Fibroblast of mammary gland (primary cell): ENCODE measurements at places on chromosomes 6 and 20.

DNA sequence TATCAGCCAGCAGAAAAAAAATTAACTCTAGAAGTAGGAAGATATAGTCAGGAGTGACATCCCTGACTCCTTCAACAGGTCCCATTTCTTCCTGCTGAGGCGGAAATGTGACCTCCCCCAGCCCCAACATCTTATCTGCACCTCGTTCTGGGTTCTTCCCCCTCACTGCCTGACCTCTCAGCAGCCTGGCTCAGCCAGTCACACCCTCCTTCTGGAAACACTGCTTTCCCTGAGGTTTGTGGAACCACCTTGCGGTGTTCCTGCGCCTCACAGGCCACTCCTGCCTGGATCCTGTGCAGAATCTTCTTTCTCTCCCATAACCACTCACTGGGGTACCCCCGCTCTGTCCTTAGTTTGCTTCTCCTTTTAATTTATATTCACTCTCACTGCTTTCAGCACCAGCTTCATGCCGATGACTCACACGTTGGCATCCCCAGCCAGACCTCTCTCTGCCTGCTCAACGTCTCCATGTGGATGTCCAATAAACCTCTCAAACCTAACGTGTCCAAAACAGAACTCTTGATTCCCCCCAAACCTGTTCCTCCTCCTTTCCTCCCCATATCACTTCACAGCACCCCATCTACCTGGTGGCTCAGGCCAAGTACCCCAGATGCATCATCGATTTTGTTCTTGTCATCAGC lies 222.8 kb upstream of the PLN start:
- peak; percentile 24 for DNase-seq

- DNase-seq, result no peak
These were observed 18.0 kb downstream of the SCAF8 start for GRCh38 chr6:154751011-154751800.

DNA sequence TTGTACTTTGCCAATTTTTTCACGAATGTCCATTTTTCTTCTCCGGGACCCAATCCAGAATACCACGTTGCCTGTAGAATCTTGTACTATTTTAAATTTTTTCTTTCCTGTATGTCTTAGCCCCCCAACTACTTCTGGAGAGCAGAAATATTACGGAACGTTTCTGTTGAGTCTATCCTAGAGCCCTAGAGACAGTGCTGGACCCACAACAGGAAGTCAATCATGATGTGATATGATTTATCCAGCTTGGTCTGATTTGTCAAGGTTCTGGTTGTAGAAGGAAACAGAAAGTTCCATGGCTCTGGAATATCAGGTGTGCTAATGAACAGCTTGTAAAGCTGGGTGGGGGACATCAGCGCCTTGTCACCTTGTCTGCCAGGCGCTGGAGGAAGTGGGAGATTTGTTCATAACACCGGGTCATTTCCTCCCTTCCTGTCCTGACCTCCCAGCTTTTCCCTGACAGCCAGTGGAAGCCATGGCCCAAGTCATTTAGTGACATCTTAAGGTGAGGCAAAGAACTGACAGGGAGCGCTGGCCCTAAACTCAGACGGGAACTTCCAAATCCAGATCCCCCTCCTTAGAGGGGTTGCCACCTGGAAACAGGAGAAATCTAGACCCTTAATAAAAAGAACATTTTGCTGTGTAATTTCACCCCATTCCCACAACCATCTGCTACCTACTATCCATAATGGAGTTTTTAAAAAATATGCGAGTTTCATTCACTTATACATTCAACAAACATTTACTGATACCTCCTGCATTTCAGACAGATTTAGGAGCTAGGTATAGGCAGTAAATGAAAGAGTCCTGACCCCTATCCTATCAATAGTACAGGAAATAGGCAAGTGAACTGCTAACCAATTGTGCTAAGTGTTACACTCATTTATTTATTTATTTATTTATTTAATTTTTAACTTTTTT lies 130.5 kb downstream of the ZFP64 start:
- peak; percentile 22 for DNase-seq

DNA sequence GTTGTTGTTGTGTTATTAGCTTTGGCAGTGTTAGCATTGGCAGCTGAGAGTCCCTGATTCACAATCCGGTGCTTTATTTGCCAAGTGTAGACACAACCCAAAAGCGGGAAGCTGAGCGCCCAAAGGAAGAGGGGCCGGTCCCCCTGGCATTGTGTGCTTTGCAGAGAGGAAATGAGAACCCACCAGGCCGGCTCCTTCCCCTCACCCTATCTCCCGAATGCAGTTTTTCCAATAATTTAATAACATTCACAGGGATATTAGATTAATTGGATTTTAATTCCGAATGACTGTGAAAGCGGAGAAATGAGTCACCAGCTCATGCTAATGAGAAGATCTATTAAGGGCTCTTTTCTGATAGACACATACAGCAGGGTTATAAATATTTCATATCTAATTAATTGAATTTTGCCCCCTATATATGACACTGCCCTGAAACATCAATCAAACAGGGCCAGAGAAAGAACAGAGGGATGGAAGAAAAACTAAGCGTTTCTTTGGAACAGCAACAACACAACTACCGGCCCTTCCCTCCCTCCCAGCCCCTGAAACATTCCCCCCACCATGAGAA lies 143.8 kb downstream of the MBOAT1 start:
- DNase-seq, result no peak

- peak; percentile 2 for DNase-seq
These were observed 466.3 kb upstream of the CDH4 start for GRCh38 chr20:60785785-60786184.

DNA sequence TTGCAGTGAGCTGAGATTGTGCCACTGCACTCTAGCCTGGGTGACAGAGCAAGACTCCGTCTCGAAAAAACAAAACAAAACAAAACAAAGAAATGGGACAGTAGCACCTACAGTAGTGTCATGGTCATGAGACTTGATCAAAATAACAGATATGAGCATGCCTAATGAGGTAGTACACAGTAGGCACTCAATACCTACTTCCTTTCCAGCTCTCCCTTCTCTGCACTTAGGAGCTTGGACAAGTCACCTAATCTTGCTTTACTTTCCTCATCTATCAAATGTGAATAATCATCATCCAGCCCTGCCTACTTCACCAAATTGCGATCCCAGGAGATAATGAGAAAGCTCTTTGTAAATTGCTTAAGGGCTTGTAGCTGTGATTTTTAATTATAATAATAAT lies 55.4 kb upstream of the EPB41L1 start:
- DNase-seq, result no peak

- no peak for DNase-seq
These were observed 30.3 kb upstream of the GATA5 start for GRCh38 chr20:62506087-62506486.

DNA sequence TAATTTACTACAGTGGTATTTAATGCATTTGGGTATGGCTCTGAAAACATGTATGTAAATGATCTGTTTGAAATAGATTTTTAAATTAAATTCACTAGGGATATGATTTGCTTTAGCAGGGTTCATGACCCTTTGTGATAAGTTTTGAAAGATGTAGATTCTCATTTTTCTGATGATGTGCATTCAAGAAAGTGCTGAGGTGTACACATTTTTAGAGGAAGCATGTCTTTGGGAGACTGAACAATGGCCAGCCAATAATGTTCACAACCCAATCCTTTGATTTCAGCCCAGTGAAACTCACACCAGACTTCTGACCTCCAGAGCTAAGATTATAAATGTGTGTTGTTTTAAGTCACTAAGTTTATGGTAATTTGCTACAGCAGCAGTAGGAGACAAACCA lies 71.1 kb downstream of the TMEM244 start:
- DNase-seq, result no peak

- DNase-seq, result no peak
These were observed 53.2 kb downstream of the IRF4 start for GRCh38 chr6:444653-445275.

- no peak for DNase-seq
These were observed 24.8 kb upstream of the CCND3 start for GRCh38 chr6:41966214-41966920.

- no peak for DNase-seq
These were observed 12.8 kb downstream of the UNC93A start for GRCh38 chr6:167303675-167304625.

- DNase-seq, result peak; percentile 45
These were observed 233.1 kb upstream of the ZNF217 start for GRCh38 chr20:53826597-53827291.

GRCh38 chr6:117502580-117502979 lies 20.1 kb downstream of the DCBLD1 start:
- peak; percentile 45 for DNase-seq

- DNase-seq, result no peak
These were observed 129.8 kb downstream of the SASH1 start for GRCh38 chr6:148472171-148473105.

GRCh38 chr6:11142296-11143027 lies 30.9 kb upstream of the ERVFRD-1 start:
- DNase-seq, result peak; percentile 38

DNA sequence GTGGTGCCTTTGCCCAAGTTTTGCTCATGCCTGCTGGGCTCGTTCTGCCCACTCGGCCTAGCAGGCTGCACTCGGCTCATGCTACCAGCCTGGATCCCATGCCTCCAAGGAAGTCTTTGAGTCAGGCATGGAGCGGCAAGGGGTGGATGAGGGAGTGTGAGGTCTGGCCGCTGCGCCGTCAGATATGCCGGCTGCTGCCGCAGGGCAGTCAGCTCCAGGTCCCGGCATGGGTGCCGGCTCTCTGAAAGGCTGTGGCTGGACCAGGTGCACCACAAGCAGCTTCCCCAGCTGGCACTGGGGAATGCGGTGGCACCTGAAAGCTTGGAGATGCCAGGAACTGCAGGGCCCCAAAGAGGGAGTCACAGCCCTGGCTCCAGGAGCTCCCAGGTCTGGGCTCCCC lies 75.5 kb downstream of the GPR63 start:
- DNase-seq, result no peak

GRCh38 chr20:45576995-45577394 lies 2.1 kb downstream of the WFDC8 start:
- DNase-seq, result no peak

DNA sequence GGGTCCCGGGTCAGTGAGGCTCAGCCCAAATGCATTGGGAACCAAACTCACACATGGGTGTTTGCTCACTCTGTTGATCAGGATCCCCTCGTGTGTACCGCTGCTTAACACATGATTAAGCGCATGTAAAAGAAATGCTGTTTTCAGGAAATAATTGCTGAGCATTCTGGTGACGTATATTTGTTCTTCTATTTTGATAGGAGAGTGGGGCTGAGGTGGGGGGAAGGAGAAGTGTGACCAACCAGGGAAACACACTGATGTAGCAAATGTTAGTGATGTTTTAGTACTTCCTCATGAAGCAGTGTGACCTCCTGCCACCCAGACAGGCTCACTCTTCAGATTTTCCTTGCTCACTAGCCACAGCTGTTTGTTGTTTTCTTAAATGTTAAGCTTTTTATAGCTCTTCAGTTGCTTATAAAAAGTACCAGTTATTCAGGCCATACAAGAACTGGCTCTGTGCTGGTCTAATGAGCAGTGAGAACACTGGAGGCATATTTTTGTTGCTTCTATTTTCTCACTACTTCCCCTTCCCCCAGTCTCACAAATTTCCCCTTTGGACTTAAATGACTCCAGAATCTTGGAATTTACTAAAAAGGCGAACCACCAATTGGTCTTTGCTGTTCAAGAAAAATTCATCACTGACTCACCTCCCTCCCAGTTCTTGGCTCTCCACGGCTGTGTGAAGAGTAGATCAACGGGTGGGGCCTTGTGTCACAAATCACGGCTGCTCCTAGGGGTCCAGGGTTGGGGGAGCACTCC lies 79.2 kb upstream of the BACH2 start:
- peak; percentile 90 for DNase-seq

DNA sequence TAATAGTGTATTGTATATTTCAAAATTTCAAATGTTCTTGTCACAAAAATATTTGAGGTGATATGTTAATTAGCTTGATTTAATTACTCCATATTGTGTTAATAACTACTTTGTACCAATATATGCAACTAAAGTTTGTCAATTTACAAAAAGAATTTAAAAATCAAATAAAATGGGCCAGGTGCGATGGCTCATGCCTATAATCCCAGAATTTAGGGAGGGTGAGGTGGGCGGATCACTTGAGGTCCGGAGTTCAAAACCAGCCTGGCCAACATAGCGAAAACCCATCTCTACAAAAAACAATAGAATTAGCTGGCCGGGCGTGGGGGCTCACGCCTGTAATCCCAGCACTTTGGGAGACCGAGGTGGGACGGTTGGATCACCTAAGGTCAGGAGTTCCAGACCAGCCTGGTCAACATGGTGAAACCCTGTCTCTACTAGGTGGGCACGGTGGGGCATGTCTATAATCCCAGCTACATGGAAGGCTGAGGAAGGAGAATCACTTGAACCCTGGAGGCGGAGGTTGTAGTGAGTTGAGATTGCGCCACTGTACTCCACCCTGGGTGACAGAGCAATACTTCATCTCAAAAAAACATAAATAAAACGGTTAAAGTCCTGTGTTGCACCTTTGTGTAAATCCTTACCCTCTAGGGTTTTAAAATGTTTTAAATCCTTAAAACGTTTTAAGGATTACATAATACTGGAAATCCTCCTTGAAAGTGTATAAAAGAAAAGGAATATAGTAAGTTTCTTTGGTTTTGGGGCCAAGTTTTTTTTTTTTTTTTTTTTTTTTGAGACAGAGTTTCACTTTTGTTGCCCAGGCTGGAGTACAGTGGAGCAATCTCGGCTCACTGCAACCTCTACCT lies 4.0 kb downstream of the HSPA1B start:
- no peak for DNase-seq

GRCh38 chr6:109477725-109478124 lies 5.3 kb downstream of the ZBTB24 start:
- no peak for DNase-seq

- no peak for DNase-seq
These were observed 101.4 kb downstream of the PRDM1 start for GRCh38 chr6:106187424-106187982.

DNA sequence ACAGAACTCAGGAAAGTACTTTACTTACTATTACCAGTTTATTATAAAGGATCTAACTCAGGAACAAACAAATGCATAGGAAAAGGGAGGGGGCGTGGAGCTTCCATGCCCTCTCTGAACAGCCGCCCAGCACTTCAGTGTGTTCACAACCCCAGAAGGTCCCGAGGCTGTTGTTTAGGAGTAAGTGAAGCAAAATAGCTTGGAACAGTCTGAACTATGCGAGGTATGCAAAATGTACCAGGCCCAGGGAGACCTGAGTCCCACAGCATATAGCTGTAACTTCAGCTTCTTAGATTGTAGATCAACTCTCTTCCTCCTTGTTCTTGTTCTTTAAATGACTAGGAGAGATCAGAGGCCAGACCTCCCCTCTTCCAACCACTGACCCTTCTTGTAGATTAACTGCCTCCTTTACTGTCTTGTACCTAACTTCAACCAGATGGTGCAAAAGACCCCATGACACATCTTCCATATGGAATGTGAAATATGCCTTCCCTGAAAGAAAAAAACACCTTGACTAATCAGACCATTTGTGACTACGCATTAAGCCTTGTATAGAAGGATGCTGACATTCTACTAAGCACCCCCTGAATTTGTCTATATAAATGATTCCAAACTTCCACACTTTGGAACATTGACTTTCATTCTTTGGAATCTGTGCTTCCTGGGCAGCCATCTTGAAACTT lies 98.8 kb upstream of the SNX9 start:
- no peak for DNase-seq

DNA sequence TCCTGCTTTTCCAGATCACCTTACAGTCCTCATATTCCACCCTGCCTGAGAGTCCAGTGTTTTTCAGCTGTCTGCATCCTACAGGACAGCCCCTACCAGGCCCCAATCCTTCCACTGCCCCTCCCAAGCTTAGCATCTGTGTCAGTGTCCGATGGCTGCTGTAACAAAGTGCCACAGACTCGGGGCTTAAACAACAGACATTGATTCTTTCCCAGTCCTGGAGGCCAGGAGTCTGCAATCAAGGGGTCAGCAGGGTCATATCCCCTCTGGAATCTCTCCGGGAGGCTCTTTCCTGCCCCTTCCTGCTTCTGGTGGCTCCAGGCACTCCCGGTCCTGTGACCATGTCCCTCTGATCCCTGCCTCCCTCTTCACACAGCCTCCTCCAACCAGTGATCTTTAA lies 396.6 kb upstream of the MAP3K7 start:
- no peak for DNase-seq
